GM10248 (cell line): ENCODE measurements at places on chromosomes 3 and 15.

- DNase-seq, result no peak
These were observed 10.5 kb upstream of the OSBPL11 start for GRCh38 chr3:125605756-125606155.

- peak; percentile 20 for DNase-seq
These were observed 49.4 kb downstream of the DPH6 start for GRCh38 chr15:35496585-35496984.

- DNase-seq, result no peak
These were observed 350.5 kb upstream of the TBL1XR1 start for GRCh38 chr3:177547711-177548350.

DNA sequence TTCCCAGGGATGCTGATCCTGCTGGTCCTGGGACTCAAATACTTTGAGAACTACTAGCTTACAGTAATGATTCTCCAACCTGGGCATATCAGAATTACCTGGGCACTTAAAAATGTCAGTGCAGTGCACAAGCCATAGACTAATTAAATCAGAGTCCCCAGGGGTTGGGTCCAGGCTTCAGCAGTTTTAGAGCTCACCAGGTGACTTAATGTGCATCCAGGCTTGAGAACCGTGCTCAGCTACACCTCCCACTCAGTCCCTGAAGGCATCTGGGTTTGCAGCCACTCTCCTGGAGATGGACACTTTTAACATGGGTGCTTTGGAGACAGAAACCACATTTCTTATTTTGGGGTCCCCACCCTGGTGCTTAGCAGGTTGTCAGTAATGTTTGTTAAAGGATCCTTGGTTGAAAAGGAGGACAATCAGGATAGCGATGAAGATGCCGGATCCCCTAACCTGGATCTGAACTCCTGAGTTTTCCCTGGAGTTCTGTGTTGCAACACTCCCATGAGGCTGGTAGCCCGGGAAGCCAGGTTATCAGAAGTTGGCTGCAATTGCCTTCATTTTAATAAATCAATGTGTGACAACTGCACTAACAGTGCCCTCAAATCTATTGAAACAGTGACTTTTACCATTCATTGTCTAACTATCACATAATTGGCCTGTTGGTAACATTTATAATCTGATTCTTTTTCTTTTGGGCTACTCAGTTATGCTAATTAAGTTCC is 48.1 kb downstream of the BFSP2 start:
- DNase-seq, result no peak

- DNase-seq, result no peak
These were observed 44.7 kb downstream of the CD200 start for GRCh38 chr3:112377568-112378071.

GRCh38 chr3:119069725-119070124 is 35.1 kb upstream of the IGSF11 start:
- DNase-seq, result no peak
